ENCODE measurements at places on chromosomes 16 and 17.
A peak's percentile ranks its signal among the peaks of the same experiment; 100 is the strongest.

DNA sequence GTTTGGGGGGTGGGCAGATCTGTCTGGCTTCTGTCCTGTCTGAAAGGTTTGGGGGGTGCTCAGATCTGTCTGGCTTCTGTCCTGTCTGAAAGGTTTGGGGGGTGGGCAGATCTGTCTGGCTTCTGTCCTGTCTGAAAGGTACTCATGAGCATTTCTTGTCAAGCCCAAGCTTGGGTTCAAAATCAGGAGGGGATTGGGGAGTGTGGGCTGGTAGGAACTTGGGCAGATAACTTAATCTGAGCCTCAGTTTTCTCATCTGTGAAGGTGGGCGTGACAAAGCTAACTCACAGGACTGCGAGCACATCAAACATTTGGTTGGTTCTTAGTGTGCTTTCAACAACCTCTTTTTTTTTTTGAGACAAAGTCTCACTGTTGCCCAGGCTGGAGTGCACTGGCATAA, 35.2 kb downstream of the HAPSTR1 start:
- no peak for DNase-seq

DNA sequence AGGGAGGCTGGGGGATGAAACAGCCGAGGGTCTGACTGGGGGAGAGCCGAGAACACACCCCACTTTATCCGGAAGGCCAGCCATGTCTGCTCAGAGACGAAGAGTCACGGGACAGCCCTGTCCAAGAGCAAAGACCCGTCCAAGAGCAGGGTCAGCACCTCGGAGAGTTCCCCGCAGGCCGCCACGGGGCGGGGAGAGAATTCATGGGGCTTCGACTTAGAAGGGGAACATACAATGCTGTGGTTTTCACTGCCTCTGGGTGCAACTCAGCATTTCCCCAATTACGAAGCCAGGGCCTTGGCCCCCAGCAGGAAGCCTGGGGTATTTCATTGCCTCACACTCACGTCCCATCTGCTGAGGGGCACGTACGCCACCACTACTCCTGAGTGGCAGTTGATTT, 59.3 kb downstream of the JPH3 start:
- DNase-seq: peak; percentile 36

DNA sequence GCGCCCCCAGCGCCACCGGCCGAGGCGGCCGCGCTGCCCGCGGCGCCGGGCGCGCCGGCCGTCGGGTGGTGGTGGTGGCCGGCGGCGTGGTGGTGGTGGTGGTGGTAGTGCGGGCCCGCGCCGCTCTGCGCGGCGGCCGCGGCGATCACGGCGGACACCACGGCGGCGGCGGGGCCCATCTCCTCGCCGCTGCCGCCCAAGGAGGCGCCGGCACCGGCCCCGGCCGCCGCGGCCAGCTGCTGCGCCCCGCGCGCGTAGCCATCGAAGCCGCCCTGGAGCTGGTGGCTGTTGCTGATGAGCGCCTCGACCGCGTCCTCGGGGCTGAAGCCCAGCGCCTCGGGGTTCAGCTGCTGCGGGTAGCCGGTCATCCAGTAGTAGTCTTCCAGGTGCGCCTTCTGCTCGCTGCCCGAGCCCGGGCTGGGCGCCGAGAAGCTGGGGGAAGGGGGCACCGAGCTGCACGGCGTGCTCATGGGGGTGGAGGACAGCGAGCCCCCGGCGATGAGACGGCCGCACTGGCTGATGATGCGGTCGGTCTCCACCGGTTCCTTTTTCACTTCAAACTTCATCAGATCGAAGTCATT, 1.2 kb downstream of the MAF start:
- no peak for DNase-seq

- DNase-seq: no peak
Measured at GRCh38 chr16:89210165-89210903, 7.2 kb upstream of the ZNF778 start.

DNA sequence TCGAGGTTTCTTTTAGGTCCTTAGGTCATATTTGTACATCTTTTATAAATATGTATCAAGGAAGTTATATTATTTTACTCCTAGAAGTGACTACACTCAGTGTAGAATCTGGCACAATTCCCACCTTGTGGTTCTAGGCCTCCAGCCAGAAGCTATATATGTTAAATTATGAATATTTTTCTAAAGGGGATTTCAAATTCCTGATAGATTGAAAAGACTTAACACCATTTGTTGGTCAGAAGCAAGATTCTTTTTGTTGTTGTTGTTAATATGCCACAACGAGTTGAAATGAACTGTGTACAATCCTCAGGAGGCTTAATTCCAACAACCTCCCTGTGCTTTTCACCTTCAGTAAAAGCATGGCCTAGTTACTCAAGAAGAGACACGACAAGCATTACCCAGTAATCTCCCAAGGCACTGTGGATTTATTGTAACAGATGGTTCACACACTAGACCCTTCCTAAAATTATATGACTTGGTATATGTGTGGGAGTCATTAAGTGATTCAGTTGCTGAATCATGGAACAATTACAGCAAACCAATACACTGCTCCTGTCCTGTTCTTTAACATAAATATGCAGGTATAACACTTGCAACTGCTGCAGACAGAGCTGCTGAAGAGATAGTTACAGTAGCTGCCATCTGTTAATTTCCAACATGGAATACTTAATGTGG, 964.4 kb upstream of the GOT2 start:
- DNase-seq: no peak

DNA sequence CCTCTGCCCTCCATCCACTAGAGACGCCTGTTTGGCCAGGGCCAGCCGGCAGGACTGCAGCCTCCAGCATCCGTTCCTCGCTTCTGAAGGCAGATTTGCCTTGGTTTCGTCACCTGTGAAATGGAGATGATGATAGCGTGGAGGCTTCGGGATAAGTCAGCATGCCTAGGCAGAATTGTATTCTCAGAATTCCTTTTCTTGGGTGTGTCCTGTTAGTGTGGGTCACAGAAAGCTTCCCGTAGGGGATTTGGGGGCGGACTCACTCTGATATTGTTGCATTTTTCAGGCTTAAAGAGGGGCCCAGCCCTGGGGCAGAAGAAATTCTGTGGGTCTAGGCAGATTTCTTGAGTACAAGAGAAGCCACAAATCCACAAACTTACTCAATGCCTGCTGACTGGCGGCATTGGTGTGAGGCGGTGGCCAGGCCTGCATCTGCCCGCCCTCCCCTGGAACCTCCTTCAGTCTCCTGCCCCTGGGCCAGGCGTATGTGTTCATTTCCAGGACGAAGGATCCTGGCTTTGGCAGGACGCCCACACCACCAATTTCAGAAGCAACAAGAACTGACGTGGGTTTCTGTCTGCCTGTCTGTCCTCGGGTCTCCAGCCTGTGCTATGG, 17.6 kb downstream of the CCDC42 start:
- no peak for DNase-seq

DNA sequence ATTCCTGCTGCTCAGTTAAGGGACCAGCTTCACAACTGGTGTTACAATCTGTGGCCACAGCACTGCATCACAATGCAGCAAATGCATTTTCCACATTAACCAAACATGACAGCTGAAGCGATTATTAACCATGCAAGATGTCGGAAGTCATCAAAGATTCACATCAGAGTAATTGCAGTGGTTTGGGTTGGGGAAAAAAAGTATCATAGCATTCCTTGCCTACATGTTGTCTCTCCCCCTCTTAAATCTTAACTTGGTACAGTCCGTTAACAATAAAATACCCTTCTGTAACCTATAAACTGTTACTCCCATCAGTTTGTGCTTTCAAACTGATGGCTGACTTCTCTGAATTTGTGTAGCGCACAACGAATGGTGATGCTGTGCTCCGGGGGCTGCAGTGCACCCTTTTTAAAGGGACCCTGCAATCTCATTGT, 51.6 kb downstream of the NUP93 start:
- no peak for DNase-seq

GRCh38 chr16:86297866-86298757, 212.2 kb upstream of the FOXF1 start:
- DNase-seq: no peak

DNA sequence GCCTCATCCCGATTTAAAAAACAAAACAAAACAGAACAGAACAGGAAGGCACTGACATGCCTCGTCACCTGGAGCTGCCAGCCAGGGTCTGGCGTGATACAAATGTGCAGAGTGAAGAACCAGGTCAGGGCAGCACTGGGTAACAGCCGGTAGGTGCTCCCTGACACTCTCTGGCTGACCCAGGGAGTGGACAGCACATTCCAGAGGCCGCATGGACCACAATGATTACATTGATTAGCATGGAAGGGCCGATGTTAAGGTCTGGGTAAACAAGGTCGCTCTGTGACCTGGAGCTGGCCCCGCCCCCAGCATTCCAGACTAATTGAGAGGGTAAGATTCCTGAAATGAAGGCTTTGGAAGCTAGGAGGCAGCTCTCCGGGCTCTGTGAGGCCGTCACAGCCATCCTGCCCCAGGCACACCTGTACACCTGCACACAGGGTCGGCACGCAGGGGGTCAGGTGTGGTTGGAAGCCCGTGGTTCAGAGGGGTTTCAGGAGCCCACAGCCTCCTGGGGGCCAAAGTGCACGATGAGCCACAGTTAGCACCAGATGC, 21.4 kb downstream of the PIEZO1 start:
- no peak for DNase-seq

GRCh38 chr17:31398381-31399311, 7.2 kb downstream of the RAB11FIP4 start:
- DNase-seq: no peak

- DNase-seq: no peak
Measured at GRCh38 chr16:75380870-75381269, 52.4 kb downstream of the CFDP1 start.

DNA sequence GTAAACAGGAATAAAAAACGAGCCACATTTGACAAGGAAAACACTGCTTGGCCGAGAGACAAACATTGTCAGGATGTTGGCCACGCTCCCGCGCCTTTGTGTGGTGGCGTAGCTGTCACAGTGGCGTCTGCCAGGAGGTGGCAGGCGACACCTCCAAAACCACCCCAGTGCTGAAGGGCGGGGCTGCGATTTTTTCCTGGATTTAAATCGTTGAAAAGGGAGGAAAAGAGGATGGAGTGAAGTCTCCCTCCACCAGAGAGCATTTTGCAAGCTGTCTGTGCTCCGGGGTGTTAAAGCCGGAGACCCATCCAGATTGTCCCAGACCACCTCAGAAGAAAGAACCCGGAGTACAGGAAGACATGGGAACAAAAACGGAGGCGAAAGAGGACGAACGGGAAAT, 12.7 kb downstream of the MRM3 start:
- DNase-seq: no peak

DNA sequence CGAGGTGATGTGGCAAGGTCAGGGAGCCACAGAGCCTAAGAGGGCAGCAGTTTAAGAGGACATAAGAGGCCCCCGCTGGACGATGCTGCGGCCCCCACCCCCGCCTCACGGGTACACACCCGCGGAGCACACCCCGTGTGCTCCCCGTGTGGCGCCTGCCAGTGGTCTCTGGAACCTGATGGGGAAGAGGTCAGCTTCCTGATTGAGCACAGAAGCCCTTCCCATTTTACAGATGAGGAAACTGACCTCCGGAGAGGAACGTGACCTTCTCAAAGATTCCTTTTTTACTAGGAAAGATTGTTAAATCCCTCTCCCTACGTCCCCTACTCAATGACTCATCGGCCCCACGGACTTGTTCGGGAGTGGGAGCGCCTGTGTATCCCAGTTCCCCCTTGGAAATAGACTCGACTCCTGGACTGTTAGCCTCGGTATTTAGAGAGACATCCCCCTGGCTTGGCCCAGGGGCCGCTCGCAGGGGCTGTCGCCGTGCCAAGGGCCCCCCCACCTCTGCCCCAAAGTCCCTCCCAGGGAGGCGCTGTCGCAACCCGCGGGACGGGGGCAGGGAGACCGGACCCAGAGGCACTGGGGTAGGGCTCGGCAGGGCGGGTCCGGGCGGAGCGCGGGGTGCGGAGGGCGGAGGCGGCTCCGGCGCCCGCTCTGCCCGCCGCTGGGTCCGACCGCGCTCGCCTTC, at the start of gene ABCC3:
ABCC3 (plus strand) TSS at position 658 of the 691 bp plus-strand sequence. CDS start 56 bp downstream, outside the sequence.
- no peak for DNase-seq

GRCh38 chr17:44547625-44548267, 9.5 kb upstream of the FZD2 start:
- no peak for DNase-seq

DNA sequence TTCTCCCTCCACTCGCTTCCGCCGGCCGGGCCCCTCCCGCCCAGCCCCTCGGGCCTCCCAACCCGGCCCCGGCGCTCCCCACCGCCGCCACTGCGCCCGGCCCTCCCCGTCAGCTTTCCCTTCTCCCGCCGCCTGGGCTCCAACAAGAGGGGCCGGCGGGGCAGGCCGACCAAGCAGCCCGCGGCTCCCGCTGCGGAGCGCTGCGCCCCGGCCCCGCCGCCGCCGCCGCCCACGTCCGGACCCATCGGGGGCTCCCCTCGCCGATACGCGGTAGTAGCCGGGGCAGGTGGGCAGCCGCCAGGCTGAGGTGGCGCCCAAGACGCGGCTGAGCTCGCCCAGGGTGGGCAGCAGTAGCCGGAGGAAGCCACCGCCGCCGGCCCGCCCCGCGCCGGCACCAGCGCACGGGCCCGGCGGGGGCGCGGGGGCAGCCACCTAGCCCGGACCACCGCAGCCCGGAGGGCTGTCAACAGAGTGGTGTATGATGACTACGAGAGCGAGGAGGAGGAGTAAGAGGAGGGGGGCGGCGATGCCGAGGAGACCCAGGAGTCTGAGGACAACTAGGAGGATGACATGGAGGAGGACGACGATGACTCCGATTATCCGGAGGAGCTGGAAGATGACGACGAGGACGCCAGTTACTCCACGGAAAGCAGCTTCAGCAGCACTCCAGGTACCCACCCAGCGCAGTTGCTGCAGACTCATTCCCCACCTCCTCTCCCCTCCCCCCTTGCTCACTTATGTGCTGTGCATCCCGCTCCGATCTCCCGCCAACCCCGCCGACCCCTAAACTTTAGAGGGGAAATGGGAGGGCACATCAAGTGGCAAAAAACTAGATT, 498 bp downstream of the LRRC37B start:
- peak; percentile 30 for DNase-seq

GRCh38 chr17:72422204-72422504, 301.3 kb downstream of the SOX9 start:
- DNase-seq: no peak

GRCh38 chr16:14105760-14106375, 34.7 kb downstream of the MRTFB start:
- no peak for DNase-seq

DNA sequence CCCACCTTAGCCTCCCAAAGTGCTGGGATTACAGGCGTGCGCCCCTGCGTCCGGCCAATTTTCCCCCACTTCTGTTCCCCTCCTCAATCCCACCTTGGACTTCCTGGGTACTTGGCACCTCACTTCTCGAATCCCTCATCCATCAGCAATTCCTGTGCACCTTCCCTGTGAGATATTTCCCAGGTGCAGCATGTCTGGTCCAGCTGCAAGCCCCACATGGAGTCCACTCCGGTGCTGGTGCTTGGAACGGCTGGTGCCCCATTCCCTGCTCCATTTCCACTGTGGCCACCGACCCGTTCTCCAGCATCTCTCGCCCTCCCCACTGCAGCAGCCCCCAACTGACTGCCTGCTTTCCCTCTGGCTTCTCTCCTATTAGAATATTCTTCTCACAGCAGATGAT, 35.3 kb downstream of the NOL11 start:
- DNase-seq: no peak

GRCh38 chr17:75173526-75173925, 9.2 kb downstream of the SUMO2 start:
- no peak for DNase-seq

DNA sequence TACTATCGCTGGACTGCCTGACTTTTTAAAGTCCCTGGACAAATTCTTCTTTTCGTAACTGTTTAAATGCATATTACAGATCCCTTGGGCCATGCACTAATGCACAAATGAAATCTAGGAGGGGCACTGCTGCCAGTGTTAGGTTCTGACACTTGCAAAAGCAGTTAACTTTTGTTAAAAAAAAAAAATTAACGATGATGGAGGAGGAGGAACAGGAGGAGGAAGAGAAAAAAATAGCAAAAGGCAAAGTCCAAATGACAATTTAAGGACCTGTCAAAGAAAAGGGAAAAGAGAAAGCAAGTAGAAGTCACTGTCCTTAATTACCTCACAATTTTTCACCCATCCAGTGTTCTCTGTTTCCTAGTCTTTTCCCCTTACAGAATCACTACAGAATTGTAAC, 97.8 kb upstream of the CORO6 start:
- DNase-seq: no peak

Measured in GDM1 (cell line).